ENCODE measurements at places on chromosomes 4 and X. TPM values are rescaled to one million over a fixed set of nuclear protein-coding genes. Genes with fewer than 3 reads are reported as not detected.

SMARCA1 gene
- total RNA-seq: 39.9 TPM

FAM13A gene
- total RNA-seq: 147 TPM

INTU gene
- 6.4 TPM for total RNA-seq

AFF2 gene
- 9.5 TPM for total RNA-seq

HMX1 gene
- not detected for total RNA-seq

CT47A7 gene
- not detected for total RNA-seq

AR gene
- total RNA-seq: 30.0 TPM

PASD1 gene
- not detected for total RNA-seq

CHM gene
- 54.0 TPM for total RNA-seq

KCND1 gene
- total RNA-seq: 0.66 TPM

ZNF718 gene
- 7.0 TPM for total RNA-seq

TLL1 gene
- total RNA-seq: 9.5 TPM

PAGE4 gene
- not detected for total RNA-seq

STARD8 gene
- 15.6 TPM for total RNA-seq

KIT gene
- total RNA-seq: 10.9 TPM

S100G gene
- not detected for total RNA-seq

GPRASP3 gene
- total RNA-seq: 2.0 TPM

PAGE2B gene
- total RNA-seq: not detected

MAGEB2 gene
- not detected for total RNA-seq

SPACA5 gene
- not detected for total RNA-seq

VCX3A gene
- not detected for total RNA-seq

RS1 gene
- total RNA-seq: not detected

CLDN2 gene
- total RNA-seq: not detected

DMD gene
- total RNA-seq: 68.8 TPM

FHIP1A gene
- total RNA-seq: 0.44 TPM

SOWAHB gene
- total RNA-seq: not detected

ELK1 gene
- 22.0 TPM for total RNA-seq

ATP1B4 gene
- total RNA-seq: not detected

SERTM2 gene
- total RNA-seq: not detected

TCEANC gene
- total RNA-seq: 3.1 TPM

TEX13C gene
- total RNA-seq: 0.22 TPM

PTTG2 gene
- total RNA-seq: not detected

ARSJ gene
- 1.1 TPM for total RNA-seq

GPRASP1 gene
- 6.8 TPM for total RNA-seq

NIPAL1 gene
- not detected for total RNA-seq

SMIM31 gene
- not detected for total RNA-seq

P2RY4 gene
- total RNA-seq: 0.51 TPM

ADH1A gene
- 0.82 TPM for total RNA-seq

CENPVL2 gene
- total RNA-seq: not detected

SSX3 gene
- not detected for total RNA-seq

Measured in subcutaneous adipose tissue (tissue), 4 donors.